Esophagus squamous epithelium (tissue), 5 donors: ENCODE measurements at places on chromosomes 2 and 18.

- no peak for DNase-seq
These were observed 50.0 kb downstream of the SFXN5 start for GRCh38 chr2:73021371-73022010.

GRCh38 chr2:45577441-45577840, 33.6 kb downstream of the SRBD1 start:
- no peak for DNase-seq

DNA sequence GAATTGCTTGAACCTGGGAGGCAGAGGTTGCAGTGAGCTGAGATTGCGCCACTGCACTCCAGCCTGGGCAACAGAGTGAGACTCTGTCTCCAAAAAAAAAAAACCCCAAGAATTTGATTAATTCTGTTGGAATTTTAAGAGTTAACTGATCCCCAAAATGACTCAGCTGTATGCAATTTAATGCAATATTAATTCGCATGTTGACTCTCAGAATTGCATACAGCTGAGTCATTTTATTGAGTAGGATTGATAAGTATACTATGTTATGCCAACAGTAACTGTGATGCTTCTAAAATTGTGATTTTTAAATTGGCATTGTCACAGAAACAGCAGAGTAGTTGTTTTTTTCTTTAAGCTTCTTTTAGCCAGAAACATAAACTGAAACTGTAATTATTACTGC, 19.6 kb downstream of the MSH2 start:
- no peak for DNase-seq

DNA sequence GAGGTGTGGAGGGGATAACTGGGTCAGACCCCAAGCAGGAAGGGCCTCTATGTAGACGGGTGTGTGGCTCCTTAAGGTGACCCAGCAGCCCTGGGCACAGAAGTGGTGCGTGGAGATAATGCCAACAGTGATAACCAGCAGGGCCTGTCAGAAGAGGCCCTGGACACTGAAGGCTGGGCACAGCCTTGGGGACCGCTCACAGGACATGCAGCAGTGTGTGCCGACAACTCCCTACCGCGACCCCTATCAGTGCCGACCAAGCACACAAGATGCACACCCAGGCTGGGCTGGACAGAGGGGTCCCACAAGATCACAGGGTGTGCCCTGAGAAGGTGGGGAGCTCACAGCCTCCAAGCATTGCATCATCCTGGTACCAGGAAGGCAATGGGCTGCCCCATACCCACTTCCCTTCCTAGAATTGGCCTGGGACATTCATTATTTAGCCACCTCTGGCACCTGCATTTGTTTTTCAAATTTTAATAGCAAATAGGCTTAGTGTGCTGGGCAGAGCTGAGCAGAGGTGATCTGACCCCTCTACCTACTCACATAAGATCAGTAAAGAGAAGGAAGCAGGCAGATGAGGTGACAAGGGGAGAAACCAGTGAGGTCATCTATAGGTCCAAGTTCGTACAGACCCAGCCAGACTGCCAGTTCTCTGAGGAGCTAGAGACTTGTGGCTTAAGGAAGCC, 55.2 kb downstream of the BCL11A start:
- no peak for DNase-seq

DNA sequence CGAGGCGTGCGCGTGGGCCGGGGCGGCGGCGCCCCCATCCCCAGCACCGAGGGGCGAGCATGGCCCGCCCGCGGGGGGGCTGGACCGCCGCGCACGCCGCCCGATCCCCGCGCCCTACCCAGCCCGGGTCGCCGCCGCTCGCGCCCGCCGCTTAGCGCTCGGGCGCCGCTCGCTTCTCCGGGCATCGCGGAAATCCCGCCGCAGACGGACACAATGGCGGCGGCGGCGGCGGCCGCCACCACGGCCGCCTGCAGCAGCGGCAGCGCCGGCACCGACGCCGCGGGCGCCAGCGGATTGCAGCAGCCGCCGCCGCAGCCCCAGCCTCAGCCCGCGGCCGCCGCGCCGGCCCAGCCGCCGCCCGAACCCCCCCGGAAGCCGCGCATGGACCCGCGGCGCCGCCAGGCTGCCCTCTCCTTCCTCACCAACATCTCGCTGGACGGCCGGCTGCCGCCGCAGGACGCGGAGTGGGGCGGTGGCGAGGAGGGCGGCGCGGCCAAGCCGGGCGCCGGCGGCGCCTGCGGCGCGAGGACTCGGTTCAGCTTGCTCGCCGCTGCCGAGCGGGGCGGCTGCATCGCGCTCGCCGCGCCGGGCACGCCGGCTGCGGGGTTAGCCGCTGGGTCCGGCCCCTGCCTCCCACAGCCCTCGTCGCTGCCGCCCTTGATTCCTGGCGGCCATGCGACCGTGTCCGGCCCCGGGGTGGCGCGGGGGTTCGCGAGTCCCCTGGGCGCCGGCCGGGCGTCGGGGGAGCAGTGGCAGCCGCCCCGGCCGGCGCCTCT, 453 bp downstream of the CABLES1 start:
- DNase-seq: no peak

DNA sequence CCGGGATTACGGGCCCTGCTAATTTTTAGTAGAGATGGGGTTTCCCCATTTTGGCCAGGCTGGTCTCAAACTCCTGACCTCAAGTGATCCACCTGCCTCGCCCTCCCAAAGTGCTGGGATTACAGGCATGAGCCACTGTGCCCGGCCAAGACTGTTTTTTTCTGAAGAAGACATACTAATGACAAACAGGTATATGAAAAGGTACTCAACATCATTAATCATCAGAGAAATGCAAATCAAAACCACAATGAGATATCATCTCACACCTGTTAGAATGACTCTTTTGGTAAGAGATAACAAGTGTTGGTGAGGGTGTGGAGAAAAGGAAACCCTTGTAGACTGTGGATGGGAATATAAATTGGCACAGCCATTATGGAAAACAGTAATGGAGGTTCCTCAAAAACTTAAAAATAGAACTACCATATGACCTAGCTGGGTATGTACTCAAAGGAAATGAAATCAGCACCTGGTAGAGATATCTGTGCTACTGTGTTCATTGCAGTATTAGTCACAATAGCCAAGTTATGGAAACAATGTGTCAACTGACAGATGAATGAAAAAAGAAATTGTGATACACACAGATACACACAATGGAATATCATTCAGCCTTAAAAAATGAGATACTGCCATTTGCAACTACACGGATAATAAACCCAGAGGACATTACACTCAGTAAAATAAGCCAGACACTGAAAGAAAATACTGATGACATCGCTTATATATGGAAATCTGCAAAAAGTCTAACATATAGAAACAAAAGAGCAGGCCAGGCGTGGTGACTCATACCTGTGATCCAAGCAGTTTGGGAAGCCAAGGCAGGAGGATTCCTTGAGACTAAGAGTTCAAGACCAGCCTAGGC, 20.8 kb downstream of the SOS1 start:
- no peak for DNase-seq

- DNase-seq: no peak
These were observed 5.5 kb upstream of the MROH2A start for GRCh38 chr2:233772583-233772982.

- DNase-seq: no peak
These were observed 167.0 kb downstream of the MGAT5 start for GRCh38 chr2:134420920-134421319.
